Spinal cord (tissue), 10 donors: ENCODE measurements at places on chromosomes 6 and 20. TPM values are rescaled to one million over a fixed set of nuclear protein-coding genes. Genes with fewer than 3 reads are reported as not detected.

Gene LY6G5C
- polyA plus RNA-seq = 8.5 TPM

Gene SLC17A3
- polyA plus RNA-seq = not detected

Gene HLA-DQB1
- 0.92 TPM for polyA plus RNA-seq

Gene SLC52A3
- polyA plus RNA-seq = 1.1 TPM

Gene MUCL3
- not detected for polyA plus RNA-seq

Gene MOG
- 223 TPM for polyA plus RNA-seq

Gene ASIP
- polyA plus RNA-seq = 1.6 TPM

Gene CHRNA4
- 54.0 TPM for polyA plus RNA-seq

Gene TXLNB
- 2.0 TPM for polyA plus RNA-seq

Gene ENPP3
- polyA plus RNA-seq = 1.8 TPM

Gene TCP11
- 0.41 TPM for polyA plus RNA-seq
